ENCODE measurements at places on chromosomes 3 and 15.

- DNase-seq: no peak
Observed at GRCh38 chr3:183309276-183309675, 56.2 kb downstream of the B3GNT5 start.

DNA sequence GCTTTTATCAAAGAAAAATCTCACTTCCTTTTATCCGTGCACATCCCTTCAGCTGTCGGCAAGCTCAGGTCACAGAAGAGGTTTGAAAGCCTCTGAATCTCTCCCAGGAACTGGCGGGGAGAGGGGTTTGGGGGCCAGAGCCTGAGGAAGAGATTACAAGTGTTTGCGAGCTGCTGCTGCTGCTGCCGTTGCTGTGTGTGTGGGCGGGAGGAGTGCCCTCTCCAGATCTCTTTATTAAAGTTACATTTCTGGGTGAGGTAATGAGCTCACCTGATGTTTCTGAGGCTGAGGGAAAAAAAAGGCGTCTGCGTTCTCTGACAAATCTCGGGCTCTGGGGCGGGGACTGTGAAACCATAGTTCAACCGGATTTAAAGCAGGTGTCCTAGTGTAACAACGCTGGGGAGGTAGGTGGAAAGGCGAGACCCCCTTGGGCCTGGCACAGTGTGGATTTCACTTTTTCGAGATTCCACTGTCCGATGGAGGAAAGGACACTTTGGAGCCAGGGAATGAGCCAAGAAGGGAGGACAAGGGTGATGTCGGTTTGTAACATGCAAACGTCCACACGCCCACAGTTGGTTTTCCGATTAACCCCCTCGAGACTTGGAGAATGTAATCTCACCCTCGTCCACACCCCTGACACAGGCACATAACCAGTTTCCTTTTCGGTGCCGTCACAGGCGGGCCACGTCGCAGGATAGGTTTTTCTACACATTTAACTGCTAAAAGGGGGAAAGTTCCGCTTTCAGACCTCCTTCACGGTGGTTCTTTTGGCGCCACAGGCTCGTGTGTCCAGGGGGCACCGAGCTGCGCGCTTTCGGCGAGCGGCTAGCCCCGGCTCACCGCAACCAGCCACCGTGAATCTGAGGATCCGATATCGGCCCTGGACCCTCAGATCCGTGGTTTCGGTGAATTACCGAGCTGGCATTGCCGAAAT lies 2.1 kb downstream of the ALCAM start:
- peak; percentile 68 for DNase-seq

GRCh38 chr3:181712553-181713279 lies 991 bp downstream of the SOX2 start:
- DNase-seq: no peak

DNA sequence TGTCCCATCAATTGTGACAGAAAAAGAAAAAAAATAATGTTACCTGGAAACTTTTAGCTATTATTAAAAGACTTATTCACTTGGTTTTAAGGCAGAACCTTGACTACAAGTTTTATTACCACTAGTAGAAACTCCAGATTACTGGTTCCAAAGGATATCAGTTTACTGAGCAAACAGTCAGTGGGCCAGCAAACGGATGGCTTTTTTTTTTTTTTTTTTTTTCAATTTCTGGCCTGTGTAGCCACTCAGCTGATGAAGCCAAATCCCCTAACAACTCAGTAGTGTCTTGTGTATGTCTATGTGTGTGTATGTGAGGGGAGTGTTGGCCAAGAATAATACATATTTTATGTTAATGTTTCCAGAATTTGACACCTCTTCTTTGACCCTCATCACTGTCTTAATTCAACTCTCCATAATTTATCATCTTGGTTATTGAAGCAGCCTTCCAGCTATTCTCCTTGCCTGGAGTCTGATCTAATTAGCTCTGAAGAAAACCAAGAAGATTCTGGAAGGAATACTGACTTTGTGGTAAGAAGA lies 724.9 kb downstream of the NSUN3 start:
- DNase-seq: no peak

DNA sequence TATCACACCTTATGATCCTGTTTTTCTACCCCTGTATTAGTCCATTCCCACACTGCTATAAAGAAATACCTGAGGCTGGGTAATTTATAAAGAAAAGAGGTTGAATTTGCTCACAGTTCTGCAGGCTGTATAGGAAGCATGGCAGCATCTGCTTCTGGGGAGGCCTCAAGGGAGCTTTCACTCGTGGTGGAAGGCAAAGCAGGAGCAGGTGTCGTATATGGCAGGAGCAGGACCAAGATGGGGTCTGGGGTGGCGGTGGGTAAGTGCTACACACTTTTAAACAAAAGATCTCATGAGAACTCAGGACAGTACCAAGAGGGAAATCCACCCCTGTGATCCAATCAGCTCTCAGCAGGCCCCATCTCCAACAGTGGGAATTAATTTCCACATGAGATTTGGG lies 15.4 kb upstream of the SCAP start:
- DNase-seq: no peak
